ENCODE measurements at places on chromosomes 1 and 21. TPM values are rescaled to one million over a fixed set of nuclear protein-coding genes. Genes with fewer than 3 reads are reported as not detected.

GRCh38 chr1:92587445-92587844, 100.7 kb upstream of the GFI1 start:
- no peak overlapping the region for H3K4me3 ChIP-seq
- no peak overlapping the region for H3K27ac ChIP-seq
- H3K36me3 ChIP-seq, result no peaks in the 10 kb centered on the region
- peaks cover 13% of the 10 kb centered on the region for H3K4me1 ChIP-seq

DNA sequence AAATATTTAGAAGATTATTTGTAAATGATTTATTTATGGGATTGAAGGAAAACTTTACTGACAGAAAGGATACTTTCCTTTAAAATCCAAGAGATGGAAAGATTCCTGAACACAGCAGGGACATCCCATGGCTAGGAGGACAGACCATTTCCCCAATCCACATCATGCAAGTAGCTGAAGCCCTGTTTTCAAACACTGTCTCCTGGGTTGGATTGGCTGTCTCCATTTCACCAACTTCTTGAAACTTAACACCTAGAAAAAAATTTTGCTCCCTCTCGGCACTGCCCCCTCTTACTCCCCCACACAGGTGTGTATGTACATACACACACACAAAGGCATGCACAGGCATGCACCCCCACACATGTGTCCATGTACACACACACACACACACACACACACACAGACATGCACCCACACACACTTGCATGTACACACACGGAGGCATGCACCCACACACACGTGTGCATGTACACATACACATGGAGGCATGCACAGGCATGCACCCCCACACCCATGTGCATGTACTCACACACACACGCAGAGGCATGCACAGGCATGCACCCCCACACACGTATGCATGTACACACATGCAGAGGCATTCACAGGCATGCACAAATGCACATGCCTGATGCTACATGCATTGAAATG, 320.0 kb downstream of the CHRM3 start:
- H3K4me3 ChIP-seq, result no peak overlapping the region
- no peaks in the 10 kb centered on the region for H3K4me1 ChIP-seq
- H3K27ac ChIP-seq, result no peak overlapping the region
- H3K36me3 ChIP-seq, result peaks cover 16% of the 10 kb centered on the region
- no peaks in the 10 kb centered on the region for H3K27me3 ChIP-seq
- no peak for DNase-seq

- H3K4me1 ChIP-seq, result no peaks in the 10 kb centered on the region
- no peak for DNase-seq
- peaks cover 8% of the 10 kb centered on the region for H3K36me3 ChIP-seq
- no peak overlapping the region for H3K4me3 ChIP-seq
Measured at GRCh38 chr1:244710474-244711062, 57.6 kb downstream of the DESI2 start.

- H3K36me3 ChIP-seq, result no peaks in the 10 kb centered on the region
- H3K27ac ChIP-seq, result no peak overlapping the region
- peaks cover 20% of the 10 kb centered on the region for H3K27me3 ChIP-seq
- H3K4me3 ChIP-seq, result no peak overlapping the region
- DNase-seq, result no peak
- H3K4me1 ChIP-seq, result no peaks in the 10 kb centered on the region
Measured at GRCh38 chr1:110123224-110123623, 11.0 kb downstream of the UBL4B start.

DNA sequence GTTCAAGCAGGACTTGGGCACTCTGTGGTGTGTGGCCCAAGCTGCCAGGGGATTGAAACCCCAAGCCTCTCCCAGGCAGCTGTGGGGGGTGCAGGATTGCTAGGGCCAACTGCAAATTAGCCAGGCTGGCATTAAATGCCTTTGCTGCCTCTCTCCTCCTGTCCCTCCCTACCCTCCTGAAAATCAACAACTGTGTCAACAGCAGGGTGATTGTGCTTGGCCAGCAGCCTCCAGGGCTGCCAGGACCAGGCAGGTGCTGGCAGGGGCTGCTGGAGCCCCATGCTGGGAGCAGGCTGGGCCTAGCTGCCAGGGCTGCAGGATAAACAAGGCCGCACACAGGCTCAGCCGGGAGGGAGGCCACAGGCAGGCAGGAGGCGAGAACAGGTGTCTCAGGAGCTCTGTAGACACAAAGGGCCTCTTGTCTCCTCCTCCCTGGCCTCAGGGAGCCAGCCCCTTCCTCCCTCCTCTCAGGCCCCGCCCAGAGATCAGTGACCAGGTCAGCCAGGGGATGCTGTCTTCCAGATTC, 11.4 kb downstream of the SOX13 start:
- H3K4me3 ChIP-seq, result no peak overlapping the region
- H3K27me3 ChIP-seq, result no peaks in the 10 kb centered on the region
- H3K36me3 ChIP-seq, result no peaks in the 10 kb centered on the region

DNA sequence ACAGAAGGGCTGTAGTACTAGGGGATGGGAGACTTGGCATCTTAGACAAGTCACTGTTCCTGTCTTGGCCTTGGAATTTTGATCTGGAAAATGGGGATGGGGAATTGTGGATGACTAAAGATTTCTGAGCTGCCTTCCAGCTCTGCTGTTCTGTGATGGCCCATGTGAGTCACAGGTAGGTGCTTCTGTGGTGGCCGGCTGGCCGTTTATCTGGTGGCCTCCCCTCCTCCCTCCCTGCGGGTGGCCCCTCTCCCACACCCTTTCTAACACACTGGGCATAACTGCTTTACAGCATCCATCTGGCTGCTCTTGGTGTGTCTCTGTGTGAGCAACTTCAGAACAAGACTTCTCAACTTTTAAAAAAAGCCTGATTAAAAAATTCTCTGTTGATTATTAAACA, 35.9 kb downstream of the KCNA2 start:
- no peak overlapping the region for H3K27ac ChIP-seq
- peaks cover 18% of the 10 kb centered on the region for H3K27me3 ChIP-seq
- no peak for DNase-seq

TMEM61 gene
- total RNA-seq, result not detected

SRGAP2 gene
- total RNA-seq, result 17.7 TPM

Data from CD4-positive, alpha-beta T cell (primary cell).